Stomach (tissue), 19 donors: ENCODE measurements at places on chromosomes 7 and 10.

GRCh38 chr10:70779511-70780369, 5.4 kb downstream of the TBATA start:
- DNase-seq = no peak

DNA sequence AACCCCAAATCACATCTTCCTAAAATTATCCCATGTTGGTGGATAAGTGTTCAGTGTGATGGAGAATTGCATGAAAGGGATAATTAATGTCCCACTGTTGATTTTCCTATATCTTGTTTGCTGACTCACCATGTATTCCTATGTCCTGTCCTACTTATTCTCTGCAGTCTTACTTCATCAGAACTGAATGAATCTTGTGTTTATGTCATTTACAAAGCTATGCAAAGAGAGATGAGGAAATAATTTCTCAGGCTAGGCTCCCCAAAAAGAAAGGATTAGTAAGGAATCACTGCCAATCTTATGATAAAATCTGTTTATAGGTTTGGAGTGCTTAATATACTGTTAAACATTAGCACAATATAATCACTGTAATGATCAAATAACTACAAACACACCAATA, 360.8 kb downstream of the CRPPA start:
- DNase-seq = no peak

DNA sequence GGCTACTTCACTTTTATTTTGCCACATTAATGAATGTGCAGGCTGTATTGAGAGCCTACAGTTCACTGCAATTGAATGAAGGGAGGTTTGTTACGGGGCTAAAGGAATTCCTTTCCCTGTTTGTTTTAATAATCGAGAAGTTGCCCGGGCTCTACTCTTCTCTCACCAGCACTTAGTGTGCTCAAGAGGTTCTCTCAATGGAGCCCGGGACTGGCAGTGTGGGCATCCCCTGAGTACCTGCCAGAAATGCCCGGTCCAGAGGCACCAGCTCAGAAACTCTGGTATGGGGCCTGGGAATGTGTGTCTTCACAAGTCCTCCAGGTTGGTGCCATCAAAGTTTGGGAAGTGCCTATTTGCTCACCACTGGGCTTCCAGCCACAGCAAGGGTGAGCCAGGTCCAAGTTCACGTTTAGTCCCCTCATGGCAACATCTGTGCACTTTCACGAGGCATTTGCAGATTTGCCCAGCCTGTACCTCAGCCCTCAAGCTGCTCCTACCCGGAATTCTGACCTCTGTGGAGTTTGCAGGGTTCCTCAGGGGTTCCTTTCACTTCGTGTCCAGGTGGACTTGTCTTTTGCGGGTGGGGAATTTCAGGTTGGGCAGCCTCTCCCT, 622.4 kb downstream of the SDK1 start:
- DNase-seq = no peak

DNA sequence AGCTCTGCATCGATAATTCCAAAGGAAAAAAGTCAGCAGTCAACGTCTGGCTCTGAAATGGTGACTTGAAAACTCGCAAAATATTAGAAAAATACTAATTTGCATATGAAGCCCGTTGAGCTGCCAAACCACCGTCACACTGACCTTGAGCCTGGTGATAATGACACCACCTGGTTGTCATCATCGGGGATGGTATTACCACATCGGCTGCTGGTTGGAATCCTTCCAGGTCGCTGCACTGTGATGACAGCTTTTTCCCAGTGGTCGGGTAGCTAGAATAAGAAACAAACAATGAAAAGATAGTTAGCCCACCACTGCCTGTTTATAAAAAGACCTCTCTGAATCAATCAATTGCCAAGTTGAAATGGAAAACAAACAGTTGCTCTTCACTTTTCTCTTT, 41.6 kb downstream of the LAMB1 start:
- no peak for DNase-seq

GRCh38 chr10:101176577-101176976, 45.5 kb downstream of the TLX1 start:
- no peak for DNase-seq

- no peak for DNase-seq
Measured at GRCh38 chr10:5064656-5065055, 29.6 kb upstream of the AKR1C3 start.

DNA sequence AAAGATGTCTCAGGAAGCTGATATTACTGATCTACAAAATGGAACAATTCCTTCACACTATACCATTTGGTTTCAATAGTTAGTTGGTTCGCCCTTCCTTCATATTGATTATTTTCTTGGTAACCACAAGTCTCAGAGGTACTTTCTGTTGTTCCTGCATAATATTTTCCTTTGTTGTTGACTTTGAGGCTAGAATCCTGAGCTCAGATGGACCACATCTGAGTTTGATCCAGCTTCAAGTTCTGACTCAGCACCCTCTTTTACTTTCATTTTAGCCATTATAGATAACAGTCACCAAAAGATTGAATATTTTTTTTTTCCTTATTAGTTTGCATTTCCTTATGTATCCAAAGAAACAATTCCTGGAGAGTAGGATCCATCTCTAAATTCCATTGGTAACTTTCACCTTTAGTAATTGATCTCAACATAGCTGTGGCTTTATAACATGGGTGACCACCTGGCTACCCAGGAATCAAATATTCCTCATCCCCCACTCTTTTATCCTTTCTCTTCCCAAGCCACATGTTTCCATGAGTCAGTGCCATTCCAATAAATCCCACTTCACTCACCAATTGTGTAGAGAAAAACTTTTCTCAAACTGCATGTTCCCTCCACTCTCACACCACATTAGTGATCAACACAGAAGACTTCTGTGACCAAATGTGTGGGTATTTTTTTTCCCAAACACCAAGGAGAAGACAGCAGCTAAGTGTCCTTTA, 9.7 kb upstream of the ABCA13 start:
- no peak for DNase-seq

DNA sequence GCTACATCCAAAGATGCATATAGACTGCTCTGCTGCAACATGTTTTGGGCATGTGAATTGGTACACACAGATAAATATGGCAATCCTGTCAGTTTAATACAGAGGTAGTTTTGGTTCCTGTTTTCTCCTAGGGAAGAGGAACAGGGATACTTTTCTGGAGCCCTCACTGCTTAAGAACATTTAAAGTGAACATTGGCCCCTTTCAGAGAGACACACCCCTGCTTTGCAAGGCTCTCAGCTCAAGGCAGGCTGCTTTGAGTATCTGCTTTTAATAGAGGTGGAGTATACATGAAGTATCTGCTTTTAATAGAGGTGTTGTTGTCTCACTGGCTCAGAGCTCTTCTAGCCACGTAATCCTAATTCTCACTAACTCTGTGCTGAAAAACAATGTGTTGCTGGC, 38.9 kb downstream of the CYP51A1 start:
- DNase-seq = peak; percentile 8

- no peak for DNase-seq
Measured at GRCh38 chr10:81876253-81877077, 1.5 kb downstream of the NRG3 start.

DNA sequence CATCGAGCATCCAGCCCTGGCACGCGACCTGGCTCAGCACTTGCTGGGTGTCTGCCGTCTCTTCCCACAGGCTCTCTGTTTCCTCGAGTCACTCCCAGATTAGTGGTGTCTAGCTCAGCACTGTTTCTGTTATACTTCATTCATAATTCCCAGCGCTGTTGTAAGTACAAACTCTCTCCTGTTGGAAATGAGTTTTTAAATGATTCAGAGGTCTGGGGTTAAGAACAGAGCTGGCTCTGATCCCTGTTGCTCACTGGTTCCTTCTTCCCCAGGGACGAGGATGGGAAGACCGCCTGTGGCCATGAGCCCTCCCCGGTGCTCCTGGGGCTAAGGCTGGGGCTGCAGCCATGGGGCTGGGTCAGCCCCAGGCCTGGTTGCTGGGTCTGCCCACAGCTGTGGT, 17.3 kb upstream of the C10orf95 start:
- DNase-seq = no peak

- DNase-seq = no peak
Measured at GRCh38 chr7:6244021-6244420, 28.4 kb downstream of the CYTH3 start.

- no peak for DNase-seq
Measured at GRCh38 chr7:130274983-130275591, 8.4 kb downstream of the CPA2 start.

GRCh38 chr10:30481603-30482002, 47.6 kb downstream of the MAP3K8 start:
- DNase-seq = no peak

DNA sequence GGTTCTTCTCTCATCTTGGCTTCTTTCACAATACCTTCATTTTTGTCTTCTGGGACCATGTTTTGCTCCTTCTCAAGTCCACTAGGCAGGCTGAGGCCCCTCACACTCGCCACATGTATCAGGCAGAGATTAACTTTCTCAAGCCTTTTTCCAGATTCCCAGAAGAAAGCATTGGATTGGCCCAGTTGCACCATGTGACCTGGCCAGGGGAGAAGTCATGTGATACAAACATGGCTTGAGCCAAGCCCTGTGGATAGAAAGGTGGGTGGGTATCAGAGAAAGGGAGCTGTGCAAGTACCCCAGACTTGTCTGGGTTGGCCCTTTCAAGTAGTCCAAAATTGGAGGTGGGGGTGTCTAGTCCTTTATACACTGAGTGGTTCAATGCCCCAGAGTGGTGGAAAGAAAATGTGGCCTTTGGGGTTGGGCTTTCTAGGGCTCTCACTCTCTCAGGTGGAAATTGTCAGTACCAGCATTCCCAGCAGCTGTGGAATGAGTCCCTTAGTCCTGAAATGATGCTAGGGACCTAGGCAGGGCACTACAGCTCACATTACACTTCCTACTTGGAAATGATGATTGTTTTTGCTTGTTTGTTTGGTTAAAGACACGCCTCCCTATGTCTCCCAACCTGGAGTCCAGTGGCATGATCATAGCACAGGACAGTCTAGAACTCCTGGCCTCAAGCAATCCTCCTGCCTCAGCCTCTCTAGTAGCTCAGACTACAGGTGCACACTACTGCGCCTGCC, 36.9 kb upstream of the C10orf67 start:
- no peak for DNase-seq

- peak; percentile 30 for DNase-seq
Measured at GRCh38 chr10:112565434-112566053, 118.5 kb downstream of the VTI1A start.

DNA sequence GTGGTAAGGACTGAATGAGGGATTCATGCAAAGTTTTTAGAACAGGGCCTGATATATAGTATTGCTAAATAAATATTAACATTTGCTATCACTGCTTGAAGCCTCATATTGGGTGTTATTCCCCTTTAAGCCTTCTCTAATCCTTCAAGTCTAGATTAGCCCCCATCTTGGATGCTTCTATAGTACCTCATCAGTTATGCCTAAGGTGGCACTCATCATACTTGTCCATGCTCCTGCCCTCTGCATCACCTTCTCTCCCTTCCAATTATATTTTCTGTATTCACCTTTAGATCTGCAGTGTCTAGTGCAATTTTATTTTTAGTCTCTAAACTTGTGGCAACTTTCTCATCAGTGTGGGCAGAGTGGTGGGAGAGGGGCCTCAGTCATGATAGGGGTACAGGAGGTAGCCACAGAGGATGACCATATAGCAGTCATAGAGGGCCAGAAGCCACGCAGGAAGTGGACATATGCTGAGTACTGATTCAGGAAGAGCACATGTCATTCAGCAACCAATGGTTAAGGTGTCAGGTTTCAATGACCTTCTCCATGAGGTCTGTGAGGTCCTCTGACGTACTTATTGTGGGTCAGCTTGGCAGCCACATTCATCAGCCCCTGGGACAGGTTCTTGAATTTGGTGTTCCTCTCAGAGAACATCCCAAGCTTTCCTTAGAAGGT, 2.5 kb downstream of the ENTPD1 start:
- no peak for DNase-seq

DNA sequence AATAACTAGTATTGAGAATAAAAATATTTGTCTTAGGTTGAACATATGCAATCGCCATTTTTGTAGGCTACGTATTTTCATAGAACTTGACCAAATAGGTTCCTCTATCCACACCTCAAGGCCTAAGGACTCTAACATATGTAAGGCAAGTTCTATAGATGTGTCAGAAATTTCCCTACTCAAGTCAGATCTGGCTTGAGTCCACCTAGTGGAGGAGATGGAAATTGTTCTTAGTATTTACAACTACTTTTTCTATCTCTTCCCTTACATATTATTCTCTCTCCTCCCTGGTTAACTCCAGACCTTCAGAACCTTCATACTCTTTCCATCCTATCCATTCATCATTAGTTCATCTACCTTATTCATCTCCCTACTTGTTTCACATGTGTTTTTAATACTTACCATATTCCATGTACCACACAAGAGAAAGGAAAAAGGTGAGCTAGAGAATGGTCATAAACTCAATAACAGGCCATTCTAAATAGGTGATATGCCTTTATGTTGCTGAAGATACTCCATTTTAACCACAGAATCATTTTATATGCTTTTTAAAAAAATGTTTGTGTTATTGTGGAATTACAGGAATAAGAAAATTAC, 174.5 kb upstream of the HDAC9 start:
- DNase-seq = no peak

GRCh38 chr10:34236931-34237330, 578.2 kb downstream of the PARD3 start:
- no peak for DNase-seq

GRCh38 chr10:13709931-13710650, 123.3 kb downstream of the PRPF18 start:
- DNase-seq = peak; percentile 37

GRCh38 chr7:50411332-50411731, 38.8 kb downstream of the FIGNL1 start:
- DNase-seq = no peak

DNA sequence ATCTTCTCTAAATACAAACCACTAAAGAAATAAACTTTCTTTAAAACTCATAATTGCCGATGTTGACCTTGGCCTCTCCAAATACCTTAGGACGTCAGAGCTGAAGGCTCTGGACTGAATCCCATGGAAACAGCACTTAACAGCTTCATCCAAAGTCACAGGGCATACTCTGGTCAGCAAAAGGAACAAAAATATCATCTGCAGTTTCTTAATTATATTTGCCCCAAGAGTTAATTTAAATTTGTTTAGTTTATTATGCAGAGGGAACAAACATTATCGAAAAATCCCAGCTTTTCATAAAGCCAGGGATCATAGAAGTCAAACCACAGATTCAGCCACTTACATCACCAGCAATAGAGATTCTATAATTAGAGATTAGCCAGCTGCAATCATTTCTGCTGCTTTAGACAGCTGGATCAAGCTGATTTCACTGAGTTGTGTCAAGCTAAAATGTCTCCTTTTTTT, 20.5 kb upstream of the FAM13C start:
- DNase-seq = peak; percentile 66

GRCh38 chr10:72218325-72218724, 2.2 kb upstream of the ASCC1 start:
- no peak for DNase-seq

DNA sequence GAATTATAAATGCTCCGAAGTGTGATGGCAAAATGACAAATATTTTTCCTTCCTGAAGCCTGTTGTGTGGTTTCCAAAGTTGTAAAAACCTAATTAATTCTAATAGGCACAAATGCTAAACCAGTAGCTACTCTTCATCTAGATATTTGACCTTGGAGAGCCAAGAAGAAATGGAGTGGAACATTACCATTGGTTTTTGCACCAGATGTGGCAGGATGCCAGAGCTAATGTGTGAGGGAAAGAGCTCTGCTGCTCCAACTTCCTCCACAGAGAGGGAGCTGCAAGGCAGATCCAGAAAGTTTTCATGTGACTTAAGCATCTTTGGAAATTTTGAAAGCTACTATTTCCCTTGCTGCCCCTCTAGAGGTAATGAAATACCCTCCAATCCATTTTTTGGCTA, 65.1 kb upstream of the HPS1 start:
- peak; percentile 43 for DNase-seq

GRCh38 chr10:7488418-7488829, 77.6 kb upstream of the SFMBT2 start:
- DNase-seq = no peak
